Stimulated activated CD4-positive, alpha-beta T cell treated with anti-CD3 and anti-CD28 coated beads, Interleukin-1b, Interleukin-23, amount 100 ng/mL, for 24 hours (primary cell): ENCODE measurements at places on chromosomes 1 and 21.

- DNase-seq: no peak
Measured at GRCh38 chr1:69707103-69707502, 139.4 kb downstream of the LRRC7 start.

DNA sequence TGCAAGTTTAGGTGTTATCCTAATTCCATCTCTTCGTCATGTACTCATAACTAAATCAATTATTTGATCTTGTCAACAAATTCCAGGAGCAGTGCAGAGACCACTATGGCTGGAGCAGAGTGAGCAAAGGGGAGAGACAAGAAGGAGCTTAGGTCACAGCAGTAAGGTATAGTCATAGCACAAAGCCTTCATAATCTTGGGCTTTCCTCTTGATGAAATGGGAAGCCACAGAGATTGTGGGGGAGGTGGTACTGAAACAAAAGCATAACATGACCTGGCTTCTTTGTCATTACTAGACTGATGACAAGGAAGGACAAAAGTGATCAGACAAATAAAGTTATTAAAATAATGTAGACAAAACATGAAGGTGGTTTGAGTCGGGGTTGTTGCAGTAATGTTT is 60.1 kb upstream of the PTGS2 start:
- no peak for DNase-seq

DNA sequence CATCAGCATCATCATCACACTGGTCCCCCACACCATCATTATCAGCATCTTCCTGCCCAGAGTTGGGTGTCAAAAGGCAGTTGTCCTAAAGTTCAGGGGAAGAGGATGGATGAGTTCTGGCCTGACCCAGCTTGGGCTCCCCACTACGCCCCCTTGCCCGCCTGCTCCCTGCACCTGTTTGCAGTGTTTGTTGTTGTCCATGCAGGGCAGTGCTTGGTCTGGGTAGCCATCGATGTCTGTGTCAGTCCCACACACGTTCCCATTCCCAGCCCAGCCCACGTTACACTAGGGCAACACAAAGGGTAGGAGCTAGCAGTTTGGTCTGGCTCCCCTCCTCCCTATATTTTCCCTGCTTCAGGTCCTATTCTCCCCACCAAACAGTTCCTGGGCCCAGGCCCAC is 6.8 kb downstream of the THBS3 start:
- no peak for DNase-seq

DNA sequence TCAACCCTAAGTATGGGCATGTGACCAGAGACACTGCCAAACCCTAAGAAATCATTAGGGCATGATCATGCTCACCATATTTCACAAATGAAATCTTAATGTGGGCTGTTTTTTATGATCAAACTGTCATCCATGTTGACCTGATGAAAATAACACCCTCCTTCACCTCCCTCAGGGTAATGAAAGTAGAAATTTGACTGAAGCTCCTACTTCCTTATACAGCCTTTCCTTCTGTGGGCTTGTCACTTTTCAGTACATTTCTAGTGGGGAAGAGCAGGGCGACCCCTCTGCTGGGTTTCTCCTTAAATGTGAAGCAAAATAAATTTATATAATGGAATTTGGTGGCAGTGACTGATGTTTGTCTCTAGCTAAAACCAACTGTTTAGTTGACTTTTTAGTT is 25.9 kb downstream of the IVNS1ABP start:
- DNase-seq: no peak

DNA sequence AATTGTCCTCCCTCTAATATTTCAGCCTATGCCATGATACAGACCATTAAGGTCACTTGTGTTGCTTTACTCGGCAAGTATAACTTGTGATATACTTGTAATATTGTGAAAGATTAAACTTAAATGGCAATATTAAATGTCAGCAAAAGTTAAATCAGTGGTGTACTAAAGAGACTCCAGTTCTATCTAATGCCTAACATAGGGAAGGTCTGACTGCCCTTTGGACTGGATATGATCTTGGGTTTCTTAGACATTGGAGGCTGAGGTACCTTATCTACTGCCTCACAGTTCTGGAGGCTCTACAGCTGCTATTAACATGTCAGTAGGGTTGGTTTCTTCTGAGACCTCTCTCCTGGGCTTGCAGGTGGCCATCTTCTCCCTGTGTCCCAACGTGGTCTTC is 89.9 kb downstream of the MT1HL1 start:
- no peak for DNase-seq

GRCh38 chr1:192175971-192176370 is 17.7 kb downstream of the RGS18 start:
- no peak for DNase-seq
